ENCODE measurements at places on chromosomes 6 and 20.
A peak's percentile ranks its signal among the peaks of the same experiment; 100 is the strongest.

- peak; percentile 77 for DNase-seq
Observed at GRCh38 chr20:4130404-4131189, 115.2 kb upstream of the RNF24 start.

GRCh38 chr6:11917951-11918738 is 94.0 kb upstream of the HIVEP1 start:
- peak; percentile 86 for DNase-seq

- DNase-seq, result peak; percentile 57
Observed at GRCh38 chr6:13990796-13991195, 66.0 kb downstream of the RNF182 start.

DNA sequence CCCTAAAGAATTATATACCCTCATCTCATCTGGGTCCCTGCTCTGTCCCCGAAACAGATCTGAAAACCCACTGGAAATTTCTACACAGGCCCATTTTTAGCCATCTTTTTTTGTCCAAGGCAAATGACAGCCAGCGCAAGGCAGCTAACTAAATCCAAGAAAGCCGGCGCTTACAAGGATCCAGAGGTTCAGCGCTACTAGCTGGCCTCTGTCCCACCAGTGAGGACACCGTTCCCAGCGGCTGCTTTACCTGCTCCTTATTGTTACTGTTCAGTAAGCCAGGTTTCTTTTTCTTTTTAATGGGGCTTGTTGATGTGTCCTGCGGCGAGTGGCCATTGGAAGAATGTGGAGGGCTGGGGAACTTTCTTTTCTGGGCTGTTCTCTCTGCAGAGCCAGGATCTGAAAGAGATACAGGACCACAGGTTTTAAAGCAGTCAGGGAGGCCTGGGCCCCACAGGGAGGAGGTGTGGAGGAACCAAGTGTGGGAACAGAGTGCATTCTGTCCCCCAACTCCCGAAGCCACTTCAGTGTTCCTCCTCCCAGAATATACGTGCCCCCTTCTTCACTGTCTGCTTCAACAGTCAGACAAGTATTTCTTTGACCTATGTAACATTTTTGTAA is 46.6 kb downstream of the ZMYND8 start:
- DNase-seq, result no peak

- DNase-seq, result no peak
Observed at GRCh38 chr6:121333196-121333595, 1.1 kb downstream of the TBC1D32 start.

- peak; percentile 87 for DNase-seq
Observed at GRCh38 chr6:21999012-21999528, 297.8 kb downstream of the PRL start.
